Stimulated activated CD8-positive, alpha-beta memory T cell treated with anti-CD3 and anti-CD28 coated beads, Interleukin-15, amount 100 ng/mL, for 4 hours (primary cell): ENCODE measurements at places on chromosomes 5 and 9.
A peak's percentile ranks its signal among the peaks of the same experiment; 100 is the strongest.

- DNase-seq: no peak
Measured at GRCh38 chr9:131995382-131995781, 84.3 kb downstream of the MED27 start.

DNA sequence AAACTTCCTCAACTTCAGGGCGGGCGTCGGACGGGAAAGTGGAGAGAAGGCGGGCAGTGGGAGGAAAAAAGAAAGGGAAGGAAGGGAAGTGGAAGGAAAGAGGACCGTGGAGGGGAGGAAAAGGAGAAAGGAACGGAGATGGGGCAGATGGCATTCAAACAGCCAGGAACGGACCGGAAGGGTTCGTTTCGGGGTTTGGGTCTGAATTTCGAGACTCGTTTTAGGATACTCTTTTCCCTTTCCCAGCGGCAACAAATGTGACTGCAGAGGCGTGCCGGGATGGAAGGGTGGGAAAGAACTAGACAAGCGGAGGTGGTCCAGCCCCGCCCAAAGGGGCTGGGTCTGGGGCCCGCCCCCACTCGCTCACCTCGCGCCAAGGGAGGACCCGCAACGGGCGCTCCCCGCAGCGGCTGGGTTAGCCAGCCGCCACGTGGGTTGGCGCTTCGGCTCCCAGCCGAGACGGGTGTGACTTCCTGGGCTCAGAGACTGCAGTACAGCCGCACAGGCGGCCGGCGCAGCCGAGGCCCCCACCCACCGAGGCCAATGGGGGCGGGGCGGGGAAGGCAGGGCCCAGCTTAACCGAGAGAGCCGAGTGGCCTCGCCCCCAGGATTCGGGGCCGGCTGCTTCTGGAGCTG is 2.7 kb downstream of the VCAN start:
- DNase-seq: no peak

DNA sequence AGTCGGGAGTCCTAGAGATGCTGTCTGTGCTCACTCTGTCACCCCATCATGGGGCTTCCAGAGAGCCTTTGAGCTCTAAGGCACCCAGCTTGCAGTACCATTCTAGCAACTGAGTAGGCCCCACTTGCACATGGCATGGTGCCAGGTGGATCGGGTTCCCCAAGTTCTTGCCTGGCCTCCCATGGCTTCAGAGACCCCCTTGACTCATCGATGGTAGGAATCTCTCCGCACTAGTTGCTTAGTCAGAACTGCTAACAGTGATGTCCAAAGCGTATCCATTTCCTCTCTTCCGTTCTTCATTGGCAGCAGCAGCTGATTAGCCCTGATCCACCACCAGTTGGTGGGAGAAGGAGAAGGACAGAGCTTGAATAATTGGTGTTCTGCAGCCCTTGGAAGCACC is 70.3 kb upstream of the RARS1 start:
- DNase-seq: no peak

- no peak for DNase-seq
Measured at GRCh38 chr5:64144425-64145215, 21.0 kb upstream of the RNF180 start.

DNA sequence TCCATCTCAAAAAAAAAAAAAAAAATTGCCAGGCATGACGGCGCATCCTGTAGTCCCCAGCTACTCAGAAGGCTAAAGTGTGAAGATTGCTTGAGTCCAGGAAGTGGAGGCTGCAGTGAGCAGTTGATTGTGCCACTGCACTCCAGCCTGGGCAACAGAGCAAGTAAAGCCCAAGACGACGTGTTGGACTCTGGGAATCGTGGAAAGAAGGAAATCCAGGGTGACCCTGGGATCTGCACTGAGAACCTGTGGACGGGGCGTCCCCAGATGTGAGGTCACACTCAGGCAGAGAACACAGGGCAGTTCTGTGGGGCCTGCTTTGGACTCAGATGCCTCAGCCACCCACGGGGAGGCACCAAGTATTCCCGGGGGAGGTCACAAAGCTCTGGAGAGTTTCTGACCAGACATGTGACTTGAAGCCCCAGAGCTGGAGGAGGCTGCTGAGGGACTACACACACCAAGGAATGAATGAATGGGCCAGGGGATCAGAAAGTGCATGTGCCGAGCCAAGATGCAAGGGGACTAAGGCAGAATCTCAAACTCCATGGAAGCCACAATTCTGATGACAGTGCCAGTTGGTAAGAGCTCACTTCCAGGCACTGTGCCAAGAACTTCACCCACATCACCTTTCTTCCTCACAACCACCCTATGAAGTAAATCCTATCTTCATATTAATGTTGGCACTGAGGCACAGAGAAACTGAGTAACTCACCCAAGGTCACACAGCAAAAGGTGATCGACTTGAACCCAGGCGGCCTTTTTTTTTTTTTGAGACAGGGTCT is 12.9 kb downstream of the DYNC2I2 start:
- no peak for DNase-seq

DNA sequence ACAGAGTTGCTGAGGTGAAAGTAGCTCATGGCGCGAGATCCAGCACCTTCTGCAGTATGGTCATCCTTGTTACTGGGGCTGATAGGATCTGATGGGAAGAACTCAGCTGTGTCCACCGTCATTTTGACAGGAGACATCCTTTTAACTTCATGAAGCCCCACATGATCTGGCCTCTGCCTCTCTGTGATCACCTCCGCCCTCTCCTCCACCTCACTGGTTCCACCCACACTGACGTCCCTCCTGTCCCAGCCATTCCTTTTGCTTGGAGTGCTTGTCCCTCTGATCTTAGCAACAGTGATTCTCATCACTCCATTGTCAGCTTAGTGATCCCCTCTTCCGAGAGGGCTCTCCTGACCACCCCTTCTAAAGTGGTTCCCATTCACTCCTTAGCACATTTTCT is 25.8 kb downstream of the NEUROG1 start:
- no peak for DNase-seq

DNA sequence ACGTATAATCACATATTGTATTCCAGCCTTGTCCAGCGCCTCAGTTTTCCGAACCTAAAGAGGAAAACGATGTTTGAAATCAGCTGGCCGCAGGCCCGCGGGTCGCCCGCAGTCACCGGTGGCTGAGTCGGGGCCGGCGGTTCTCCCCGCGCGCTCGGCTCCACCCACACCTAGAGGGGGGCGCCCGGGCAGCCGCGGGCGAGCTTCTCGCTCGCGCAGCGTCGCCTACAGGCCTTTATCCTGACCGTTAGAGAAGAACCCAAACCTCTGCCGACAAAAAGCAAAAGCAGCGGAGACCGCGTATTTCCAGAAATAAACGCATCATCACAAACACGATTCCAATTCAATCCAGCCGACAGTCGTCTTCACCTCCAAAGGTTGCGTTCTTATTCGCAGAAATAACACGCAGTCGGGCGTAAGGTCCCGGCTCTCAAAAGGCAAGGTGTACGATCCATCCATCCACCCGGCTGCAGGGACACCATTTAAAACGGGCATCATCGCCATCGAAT is 725 bp upstream of the NIPBL start:
- DNase-seq: peak; percentile 59

DNA sequence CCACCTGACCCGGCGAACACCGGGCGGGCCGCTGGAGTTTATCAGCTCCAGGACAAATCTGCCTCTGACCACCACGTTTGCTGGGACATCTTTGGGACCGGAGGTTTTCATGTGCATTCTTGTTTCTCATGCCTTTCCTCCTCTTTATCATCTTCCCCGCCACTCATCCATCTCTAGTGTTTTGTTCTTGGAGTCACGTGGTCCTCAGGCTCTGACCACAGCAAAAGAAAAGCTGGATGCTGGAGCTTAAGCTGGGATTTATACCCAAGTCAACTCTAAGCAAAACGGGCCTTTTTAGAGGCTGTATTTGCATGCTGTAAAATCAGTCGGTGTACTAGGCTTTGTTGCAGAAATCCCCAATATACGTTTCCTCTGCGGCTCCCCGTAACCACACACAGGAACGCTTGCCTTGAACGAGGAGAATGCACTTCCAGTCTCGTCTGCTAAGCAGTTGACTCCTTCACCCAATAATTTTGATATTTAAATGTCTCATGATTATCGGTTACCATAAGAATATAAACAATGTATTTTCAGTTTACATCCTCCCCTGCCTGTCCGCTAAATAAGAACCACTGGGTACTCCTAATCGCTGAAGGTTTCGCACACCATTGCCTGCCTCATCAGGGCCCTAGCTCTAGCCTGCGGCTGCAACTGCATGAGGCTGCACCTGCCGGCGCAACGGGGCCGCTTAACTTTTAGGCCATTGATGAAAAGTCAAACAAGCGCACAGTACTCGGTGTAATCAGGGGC is 560 bp upstream of the NDUFS6 start:
- DNase-seq: no peak

GRCh38 chr5:141412854-141413539 is at the start of gene PCDHGA10:
Gene PCDHGA10, plus strand, starts transcription at chr5:141412987. Its CDS starts 189 bp downstream, at chr5:141413176.
- DNase-seq: no peak

DNA sequence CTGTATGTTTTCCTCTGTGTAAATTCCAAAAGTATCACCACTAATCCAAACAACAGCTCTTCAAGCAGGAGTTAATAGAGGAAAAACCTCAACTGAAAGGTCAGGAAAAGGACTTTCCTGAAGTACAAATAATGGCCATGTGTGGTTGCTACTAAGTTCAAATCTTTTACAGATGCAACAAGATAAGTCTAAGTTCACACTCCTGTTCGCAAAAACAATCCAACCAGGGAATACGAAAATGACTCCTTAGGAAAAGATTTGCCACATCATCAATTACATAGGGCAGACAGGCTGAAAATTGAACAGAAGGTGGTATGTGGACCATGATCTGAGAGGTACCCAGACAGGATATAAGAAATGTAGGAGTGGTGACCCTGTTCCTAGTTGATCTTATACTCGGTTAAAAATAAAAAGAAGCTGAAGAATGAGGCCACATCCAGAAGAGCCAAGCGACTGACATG is 210.2 kb downstream of the TSSK1B start:
- DNase-seq: no peak

DNA sequence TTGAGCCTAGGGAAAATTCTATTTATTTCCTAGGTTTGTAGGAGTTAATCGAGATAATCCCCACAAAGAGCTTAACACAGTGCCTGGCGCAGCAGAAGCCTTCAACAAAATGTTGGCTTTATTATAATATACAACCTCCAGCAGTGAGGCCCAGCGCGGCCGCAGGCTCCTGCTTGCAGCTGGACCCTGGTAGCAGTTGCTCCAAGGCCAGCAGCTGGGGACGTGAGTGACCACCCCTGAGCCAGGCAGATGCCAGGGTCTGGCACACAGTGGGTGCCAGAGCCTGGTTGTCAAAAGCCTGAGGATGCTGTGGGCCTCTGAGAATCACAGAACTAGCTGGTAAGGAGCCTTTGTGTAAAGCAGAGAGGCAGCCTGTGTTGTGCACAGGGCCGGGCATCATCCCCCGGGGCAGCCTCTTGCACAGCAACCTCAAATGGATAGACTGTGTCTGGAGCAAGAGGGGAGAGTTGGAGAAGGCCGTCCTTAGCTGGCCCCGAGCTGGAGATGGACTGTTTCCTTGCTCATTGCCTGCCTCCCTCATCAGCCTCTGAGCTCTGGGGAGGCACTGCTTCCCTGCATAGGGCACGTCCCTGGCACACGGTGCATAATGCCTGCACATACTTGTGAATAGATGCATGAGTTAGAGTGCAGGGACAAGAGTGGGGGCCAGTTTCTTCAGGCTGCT is 17.3 kb downstream of the CSF1R start:
- no peak for DNase-seq

GRCh38 chr9:85453850-85454249 is 287.9 kb downstream of the AGTPBP1 start:
- no peak for DNase-seq

DNA sequence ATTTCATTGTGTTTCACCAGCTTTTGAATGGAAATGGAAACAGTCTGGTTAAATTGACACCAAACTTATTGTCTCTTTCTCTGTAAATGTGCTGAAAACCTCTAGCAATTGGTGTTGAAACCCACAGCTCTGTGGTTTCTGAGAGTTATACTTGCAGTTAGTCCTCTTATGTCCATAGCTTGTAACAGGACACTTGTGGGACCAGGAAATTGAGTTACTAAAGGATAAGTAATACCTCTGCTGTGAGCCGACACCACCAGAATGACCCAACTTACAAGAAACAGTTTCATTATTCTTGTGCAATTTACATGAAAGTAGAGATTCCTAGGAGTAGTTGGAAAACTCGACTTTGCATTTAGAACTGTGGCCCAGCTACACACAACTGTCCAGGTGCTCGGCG is 191.5 kb downstream of the CFAP90 start:
- DNase-seq: no peak

DNA sequence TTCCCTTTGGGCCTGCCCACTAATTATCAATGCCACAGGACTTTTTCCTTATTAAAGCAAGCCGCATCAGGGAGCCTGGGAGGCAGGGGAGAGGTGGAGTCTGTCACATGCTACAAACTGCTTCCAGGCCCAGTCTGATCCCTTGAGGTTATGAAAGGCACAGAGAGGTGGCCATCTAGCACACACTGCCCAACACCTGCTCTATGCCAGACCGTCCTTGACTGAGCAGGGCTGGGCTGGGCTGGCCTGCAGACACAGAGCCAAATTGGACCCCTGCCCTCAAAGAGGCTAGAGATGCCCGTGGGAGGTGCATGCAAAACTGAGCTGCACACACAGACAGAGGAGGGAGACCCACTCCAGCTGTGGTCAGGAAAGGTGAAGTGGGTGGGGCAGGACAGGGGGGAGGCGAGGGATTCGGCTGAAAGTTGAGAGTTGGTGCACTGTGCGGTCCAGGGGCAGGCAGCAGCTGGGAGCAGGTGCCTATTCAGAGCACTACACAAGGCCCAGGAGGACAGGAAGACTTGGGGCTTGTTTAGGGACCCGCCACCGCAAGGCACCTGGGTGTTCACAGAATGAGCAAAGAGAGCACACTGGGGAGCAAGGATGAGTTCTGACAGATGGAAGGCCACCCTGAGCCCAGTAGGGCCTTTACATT is 36.4 kb upstream of the TCF7 start:
- DNase-seq: no peak

GRCh38 chr9:125759764-125760129 is 12.6 kb downstream of the PBX3 start:
- no peak for DNase-seq

- no peak for DNase-seq
Measured at GRCh38 chr9:112558476-112558875, 71.8 kb downstream of the KIAA1958 start.

DNA sequence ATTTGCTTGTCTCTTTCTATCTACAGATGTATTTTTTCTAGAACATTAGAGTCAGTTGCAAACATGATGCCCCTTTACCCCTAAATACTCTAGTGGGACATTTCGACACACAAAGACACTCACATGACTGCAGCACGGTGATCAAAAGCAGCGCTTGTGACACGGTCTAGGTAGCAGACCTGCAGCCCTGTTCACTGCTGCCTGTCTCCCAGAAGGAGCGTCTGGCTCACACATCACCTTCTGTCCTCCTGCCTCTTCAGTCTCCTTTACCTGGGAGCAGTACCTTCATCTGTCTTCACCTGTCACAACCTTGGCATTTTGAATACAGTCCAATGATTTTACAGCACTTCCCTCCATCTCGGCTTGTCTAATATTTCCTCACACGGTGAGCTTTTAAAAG is 51.9 kb upstream of the SH3PXD2B start:
- no peak for DNase-seq

- DNase-seq: no peak
Measured at GRCh38 chr9:22031655-22032411, 22.7 kb upstream of the CDKN2B start.

GRCh38 chr5:74408150-74409043 is 232.1 kb downstream of the ENC1 start:
- DNase-seq: no peak
